Activated naive CD4-positive, alpha-beta T cell (primary cell): ENCODE measurements at places on chromosomes 2 and 18.

GRCh38 chr2:60109744-60110143, 443.7 kb downstream of the BCL11A start:
- no peak for DNase-seq

- DNase-seq, result no peak
Measured at GRCh38 chr18:54675076-54675475, 84.0 kb downstream of the DYNAP start.

DNA sequence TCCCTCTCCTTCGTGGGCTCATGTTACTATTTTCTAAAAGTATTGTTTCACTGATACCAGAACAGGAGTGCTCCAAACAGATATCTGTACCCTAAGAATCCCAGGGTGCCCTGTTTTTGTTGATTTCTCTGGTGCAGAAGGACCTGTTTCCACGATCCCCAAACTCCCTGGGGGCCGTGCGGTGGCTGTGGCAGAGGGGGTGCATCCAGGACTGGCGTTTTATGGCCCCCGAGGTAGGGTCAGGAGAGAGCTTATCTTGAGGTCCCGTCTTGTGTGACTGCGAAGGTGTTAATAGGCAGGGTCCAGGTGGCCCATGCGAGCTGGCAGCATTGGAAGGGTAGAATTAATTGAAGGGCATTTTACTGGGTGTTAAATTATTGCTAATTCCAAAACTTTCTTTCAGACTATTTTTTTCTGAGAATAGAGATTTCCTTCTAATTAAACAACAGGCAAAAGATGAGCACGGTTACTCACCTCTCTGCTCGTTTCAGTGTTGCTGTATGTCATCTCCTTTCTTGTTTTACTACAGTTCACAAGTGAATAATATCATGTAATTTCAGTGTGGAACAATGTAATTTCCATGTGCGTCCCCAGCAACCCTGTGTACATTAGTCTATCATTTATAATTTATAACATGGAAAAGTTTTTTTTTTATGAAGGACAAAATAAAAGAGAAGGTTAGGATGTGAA, 8.2 kb downstream of the TWIST2 start:
- no peak for DNase-seq

- no peak for DNase-seq
Measured at GRCh38 chr2:56012221-56012765, 88.7 kb upstream of the EFEMP1 start.

- DNase-seq, result no peak
Measured at GRCh38 chr2:198762441-198762840, 695.3 kb downstream of the SATB2 start.

DNA sequence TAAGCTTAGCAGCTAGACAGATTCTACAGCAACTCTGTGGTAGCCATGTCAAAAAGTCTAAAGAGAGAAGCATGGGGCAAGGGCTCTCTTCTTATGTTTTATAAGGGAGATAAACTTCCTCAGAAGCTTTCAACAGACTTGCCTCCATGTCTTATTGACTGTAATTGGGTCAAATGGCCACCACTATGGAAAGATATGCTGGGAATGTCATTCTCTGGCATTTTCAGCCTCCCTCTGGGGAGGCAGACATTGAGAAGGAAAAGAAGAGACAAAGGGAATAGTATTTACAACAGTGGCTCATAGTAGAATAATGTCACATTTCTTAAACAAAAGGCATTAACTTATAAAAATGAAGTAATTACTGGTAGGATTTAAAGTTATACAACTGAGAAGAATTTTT, 1964.5 kb upstream of the PIK3C3 start:
- DNase-seq, result no peak

DNA sequence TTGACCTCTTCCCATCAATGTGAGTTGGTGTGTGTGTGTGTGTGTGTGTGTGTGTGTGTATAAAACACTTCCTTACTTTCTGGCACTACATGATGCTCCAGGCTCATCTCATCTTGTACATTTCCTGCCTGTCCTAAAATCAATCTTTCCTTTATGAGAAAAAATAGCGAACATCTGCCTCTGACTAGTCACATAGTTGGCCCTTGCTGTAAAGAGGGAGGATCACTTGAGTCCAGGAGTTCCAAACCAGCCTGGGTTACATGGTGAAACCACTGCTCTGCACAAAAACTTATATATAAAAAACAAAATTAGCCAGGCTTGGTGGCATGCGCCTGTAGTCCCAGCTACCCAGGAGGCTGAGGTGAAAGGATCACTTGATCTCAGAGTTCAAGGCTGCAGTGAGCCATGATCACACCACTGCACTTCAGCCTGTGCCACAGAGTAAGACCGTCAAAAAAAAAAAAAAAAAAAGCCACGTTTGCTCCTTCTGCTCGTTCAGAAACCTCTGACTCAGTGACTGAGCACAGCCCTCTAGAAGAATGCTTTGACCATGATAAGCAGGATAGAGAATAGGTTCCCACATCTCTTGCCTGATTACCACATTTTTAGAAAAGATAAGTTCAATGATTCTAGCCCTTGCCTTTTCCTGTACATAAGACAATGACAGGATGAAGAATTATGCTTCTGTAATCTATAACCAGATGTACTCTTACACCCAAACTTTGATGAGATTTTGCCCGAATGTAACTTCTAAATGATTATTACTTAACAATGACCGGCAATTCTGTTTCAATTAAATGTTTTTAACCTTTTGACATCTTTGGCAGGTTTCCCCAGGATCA, 45.2 kb upstream of the ST3GAL5 start:
- no peak for DNase-seq

- DNase-seq, result no peak
Measured at GRCh38 chr2:188978291-188979081, 4.3 kb downstream of the COL3A1 start.

DNA sequence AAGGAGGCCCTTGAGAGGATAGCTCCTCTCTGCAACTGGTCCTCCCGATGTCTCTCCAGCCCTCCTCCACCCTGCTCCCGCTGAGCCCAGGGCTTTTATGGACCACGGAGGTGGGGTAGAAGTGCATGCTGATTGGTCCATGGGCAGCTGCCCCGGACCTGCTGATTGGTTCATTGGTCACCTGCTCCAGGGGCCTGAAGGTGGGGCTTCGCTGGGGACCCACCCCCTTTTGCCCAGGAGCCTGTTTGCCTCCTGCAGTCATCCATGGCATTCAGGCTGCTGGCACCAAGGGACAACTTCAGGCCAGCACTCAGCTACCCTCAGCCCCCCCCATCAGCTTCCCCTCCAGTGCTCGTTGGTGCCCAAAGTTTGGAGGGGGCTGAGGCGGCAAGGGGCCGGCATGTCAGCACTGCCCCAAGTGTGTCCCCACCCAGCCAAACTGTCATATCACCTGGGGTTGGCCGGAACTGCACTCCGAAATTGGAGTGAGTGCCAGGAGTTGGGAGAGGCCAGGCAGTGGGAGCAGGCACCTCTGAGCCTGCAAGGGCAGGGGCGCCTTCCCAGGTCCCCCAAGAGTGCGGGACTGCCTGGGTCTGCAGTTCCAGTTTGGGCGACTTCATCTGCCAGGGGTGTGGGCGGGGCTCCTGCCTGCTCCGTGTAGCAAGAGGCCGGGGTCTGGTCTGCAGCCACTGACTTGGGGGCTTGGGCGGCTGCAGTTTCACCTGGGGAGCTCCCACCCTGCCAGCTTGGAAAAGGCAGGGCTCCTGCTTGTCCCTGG, 288.9 kb downstream of the RDH14 start:
- DNase-seq, result no peak

DNA sequence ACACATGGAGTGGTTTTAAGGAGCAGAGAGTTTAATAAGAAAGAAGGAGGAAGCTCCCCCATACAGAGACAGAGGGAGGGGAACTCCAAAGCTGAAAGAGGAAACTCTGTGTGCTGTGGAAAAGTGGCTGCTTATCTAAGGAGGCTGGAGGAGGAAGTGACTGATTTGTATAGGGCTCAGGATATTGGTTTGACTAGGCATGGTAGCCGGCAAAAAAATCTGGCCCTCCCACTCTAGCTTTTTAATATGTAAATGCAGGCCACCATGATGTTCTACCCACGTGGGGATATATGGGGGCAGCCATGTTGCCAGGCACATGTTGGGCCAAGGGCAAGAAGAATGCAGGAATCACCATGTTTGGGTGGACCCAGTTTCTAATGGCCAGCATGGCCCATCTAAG, 64.3 kb downstream of the HNMT start:
- DNase-seq, result no peak

DNA sequence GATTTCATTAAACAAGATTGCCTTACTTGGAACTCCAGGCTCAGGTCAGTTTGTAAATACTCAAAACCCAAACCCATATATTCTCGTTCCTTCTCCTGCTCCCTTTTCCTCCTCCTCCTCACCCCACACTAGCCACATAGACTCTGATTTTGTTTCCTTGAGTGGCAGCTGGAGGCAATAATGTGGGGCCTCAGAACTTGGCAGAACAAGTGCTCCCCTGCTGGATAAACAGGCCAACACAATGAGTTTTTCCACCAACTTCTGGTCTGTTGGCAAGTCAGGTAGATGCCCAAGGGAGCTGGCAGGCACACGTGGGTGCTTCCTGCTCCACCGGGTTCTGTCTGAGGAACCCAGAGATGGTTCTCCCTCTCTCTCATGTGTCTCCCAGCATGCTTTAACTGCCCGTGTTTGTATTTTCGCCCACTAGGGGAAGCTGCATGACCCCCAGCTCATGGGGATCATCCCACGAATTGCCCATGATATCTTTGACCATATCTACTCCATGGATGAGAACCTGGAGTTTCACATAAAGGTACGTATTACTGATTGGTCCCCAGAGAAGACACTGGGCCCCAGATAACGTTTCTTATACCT, 61.9 kb downstream of the KIF5C start:
- DNase-seq, result no peak

DNA sequence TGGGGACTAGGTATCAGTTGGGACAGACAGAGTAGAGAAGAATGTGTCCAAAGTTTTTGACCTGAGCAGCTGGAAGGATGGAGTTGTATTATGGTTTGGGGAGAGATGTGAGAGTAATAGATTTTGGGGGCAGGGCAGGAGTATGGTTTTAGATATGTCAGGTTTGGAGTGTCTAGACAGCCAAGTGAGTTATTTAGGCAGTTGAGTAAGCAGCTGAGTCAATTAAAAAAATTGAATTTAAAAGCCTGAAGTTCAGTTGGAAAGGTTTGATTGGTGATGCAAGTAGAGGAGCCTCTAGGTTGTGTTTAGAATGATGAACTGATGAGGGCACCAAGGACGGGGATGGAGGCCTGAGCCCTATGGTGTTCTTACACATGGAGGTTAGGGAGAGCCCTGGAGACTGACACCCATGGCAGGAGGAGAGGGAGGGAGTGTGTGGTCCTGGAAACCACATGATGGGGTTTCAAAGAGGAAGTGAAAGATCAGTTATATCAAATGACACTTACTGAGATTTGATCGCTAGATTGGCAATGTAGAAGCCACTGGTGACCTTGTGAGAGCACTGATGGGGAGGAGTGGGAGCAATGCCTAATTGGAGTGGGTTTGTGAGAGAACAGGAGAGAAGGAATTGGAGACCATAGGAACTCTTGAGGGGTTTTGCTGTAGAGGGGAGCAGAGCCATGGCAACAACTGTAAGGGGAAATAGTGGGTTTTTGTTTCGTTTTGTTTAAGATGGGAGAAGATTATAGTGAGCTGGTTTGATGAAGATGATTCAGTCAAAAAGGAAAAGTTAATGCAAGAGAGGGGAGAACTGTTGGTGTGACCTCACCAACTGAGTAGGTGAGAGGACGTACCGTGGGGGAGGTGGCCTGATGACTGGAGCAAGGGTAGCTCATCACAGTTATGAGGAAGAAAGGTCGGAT, 10.3 kb downstream of the ITGA6 start:
- DNase-seq, result no peak

DNA sequence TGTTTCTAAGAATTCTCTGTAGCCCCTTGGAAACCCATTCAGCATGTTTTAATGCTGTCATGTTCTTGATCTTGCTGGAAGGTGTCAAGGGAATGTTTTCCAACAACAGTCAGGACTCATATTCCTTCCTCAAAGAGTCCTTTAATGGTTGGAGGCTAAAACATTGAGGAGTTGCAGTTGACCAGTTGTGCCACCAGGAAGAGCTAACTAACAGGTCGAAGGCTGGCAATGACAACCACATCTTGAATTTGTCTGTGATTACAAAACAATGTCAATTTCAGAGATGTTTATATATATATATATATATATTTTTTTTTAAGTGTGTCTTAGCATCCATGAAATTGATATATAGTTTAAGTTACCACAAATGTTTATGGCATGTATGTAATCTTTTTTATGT, 151.5 kb downstream of the INO80D start:
- DNase-seq, result no peak

GRCh38 chr2:70474256-70474848, 79.3 kb downstream of the TGFA start:
- no peak for DNase-seq

- DNase-seq, result no peak
Measured at GRCh38 chr2:29024882-29025430, 43.9 kb downstream of the TOGARAM2 start.

GRCh38 chr18:79639072-79639829, 40.4 kb upstream of the CTDP1 start:
- DNase-seq, result no peak

- DNase-seq, result no peak
Measured at GRCh38 chr2:38653715-38654527, 12.0 kb upstream of the GALM start.

DNA sequence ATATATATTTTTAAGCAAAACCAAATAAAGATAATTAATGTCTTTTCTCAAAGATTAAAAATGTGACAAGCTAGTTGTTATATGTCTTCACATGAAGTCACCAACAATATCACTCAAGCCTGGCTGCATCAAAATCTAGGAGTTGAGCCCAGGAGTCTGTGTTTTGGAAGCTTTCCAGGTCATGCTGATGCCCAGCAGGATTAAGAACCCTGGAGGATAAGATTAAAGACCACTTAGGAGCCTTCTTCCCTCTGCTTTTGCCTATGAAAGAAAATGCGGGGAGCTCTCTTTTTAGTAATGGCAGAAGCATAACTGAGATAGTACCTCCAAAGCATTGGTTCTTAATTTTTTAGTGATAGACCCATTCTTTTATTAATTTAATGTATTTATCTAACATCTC, 157.4 kb downstream of the ASXL3 start:
- no peak for DNase-seq

GRCh38 chr2:8370258-8370802, 311.5 kb upstream of the ID2 start:
- DNase-seq, result no peak

DNA sequence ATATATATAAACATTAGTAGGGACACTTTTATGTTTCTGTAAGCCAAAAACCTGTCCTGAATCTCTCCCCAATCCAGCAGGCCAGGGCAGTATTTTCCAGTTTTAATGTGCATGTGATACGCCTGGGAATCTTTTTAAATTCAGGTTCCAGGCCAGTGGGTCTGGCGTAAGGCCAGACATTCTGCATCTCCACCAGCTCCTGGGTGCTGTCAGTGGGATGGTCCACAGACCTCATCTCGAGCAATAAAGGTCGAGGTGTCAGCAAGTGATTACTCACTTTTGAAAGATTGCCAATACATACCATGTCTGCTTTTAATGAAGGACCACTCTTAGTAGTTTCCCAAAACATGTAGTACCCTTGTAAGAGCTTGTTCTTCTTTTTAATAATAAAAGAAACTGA, 189.9 kb upstream of the SH3BP4 start:
- DNase-seq, result no peak

GRCh38 chr18:56337507-56337906, 300.9 kb downstream of the TXNL1 start:
- DNase-seq, result no peak
